ENCODE measurements at places on chromosomes 1 and 21.

GRCh38 chr1:46134660-46135331 lies 2.4 kb upstream of the PIK3R3 start:
- no peak for DNase-seq

GRCh38 chr1:61085983-61086644 lies 3.8 kb downstream of the NFIA start:
- no peak for DNase-seq

DNA sequence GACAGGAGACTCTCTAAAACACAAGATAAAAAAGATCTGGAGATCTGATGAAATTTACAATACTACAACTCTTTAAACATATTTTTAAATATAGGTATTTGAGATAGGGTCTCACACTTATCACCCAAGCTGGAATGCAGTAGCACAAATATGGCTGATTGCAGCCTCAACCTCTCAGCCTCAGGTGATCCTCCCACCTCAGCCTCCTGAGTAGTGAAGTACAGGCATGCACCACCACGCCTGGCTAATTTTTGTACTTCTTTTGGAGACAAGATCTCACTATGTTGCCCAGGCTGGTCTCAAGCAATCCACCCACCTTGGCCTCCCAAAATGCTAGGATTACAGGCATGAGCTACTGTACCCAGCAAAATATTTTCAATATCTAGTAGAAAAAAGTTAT lies 170.0 kb upstream of the NR5A2 start:
- no peak for DNase-seq

DNA sequence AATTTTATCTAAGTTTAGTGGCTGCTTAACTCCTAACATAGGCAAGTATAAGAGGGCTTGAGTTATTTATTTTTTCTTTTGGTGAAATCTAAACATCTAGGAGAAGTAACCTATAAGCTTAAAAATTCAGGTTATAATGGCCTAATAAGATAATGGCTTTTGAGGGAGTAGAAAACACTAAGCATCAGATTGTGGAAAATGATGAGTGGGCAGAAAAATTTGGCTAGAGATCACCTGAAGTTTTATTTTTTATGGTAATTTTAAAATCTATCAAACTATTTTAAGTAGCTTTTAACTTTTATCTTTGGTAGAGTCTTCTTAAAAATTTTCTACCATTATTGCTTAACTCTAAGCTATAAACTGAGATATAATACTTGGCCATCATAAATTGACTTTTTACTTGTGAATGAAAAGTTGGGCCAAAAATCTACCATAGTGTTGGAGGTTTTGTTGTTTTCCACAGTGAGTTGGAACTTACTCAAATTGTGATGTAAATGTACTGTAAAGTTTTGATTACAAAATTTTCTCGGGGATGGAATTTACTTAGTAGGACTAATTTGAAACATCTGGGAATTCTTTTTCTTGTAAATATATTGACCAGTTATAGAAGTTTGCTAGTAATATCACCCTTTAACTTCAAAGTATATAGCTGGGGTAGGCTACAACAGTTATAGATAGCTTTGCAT lies 63.9 kb downstream of the USP25 start:
- DNase-seq = no peak

GRCh38 chr1:33927721-33928120 lies 63.8 kb downstream of the HMGB4 start:
- no peak for DNase-seq

DNA sequence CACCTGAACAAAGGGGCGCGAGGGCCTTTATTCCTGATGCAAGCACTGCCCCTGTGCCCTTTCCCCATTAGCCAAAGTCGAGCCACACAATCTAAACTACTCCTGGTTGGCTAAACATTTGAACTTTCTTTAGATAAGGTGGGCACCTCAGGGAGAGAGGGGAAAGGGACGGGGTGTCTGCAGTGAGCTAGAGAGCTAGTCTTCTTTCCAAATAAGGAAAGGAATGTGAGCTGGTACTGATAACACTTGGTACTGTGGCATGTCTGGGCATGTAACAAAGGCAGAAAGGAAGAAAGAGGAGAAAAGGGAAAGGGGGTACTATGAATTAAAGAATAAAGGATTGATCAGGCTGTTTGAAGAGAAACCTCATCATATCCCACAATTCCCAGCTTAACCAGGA lies 62.8 kb downstream of the OVGP1 start:
- DNase-seq = no peak

DNA sequence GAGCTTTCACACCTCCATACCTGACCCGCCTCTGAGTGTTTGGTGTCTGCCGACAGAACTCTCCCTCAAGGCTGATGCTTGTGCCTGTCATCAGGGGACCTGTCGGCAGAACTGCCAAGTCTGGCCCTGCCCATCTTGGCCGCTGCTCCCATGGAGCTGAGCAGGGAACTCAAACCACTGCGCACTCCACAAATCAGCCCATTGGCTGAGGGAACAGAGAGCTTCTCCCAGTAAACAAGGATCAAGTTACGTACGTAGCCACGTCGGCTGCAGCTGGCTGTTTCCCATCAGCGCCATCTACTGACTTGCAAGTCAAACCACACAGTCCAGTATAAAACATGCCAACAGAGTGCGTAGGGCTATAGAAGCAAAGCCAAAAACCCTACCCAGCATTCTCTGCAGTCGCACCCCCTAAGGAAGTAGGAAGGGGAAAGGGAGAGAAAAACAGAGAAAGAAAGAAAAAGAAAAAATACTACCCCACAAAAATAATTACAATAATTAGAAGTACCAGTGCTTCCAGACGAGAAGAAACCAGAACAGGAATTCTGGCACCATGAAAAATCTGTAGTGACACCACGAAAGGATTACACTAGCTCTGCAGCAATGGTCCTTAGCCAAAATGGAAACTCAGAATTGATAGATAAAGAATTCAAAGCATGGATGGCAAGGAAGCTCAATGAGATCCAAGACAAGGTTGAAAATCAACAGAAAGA lies 13.1 kb downstream of the KRTAP13-1 start:
- DNase-seq = no peak
